ENCODE measurements at places on chromosomes 6 and 20. TPM values are rescaled to one million over a fixed set of nuclear protein-coding genes. Genes with fewer than 3 reads are reported as not detected.

RAET1E gene
- not detected for total RNA-seq

CCN5 gene
- not detected for total RNA-seq

IMPG1 gene
- total RNA-seq, result not detected

CAGE1 gene
- 0.31 TPM for total RNA-seq

SIRPB1 gene
- total RNA-seq, result 2.8 TPM

IP6K3 gene
- total RNA-seq, result not detected

DNAAF9 gene
- 1.0 TPM for total RNA-seq

NFATC2 gene
- total RNA-seq, result 65.0 TPM

MAP3K4 gene
- total RNA-seq, result 50.4 TPM

ULBP3 gene
- 0.57 TPM for total RNA-seq

PRR18 gene
- not detected for total RNA-seq

GABRR1 gene
- total RNA-seq, result not detected

MYCT1 gene
- total RNA-seq, result not detected

ATP6V1G2 gene
- 0.89 TPM for total RNA-seq

PLG gene
- 0.40 TPM for total RNA-seq
